Endothelial cell of umbilical vein (primary cell): ENCODE measurements at places on chromosomes 2 and 18. TPM values are rescaled to one million over a fixed set of nuclear protein-coding genes. Genes with fewer than 3 reads are reported as not detected.

Gene NIF3L1
- 14.9 and 16.3 TPM in 2 replicates for total RNA-seq

Gene MTHFD2
- 74.9 and 83.2 TPM in 2 replicates for total RNA-seq

Gene AQP12A
- total RNA-seq = not detected in 2 replicates

Gene CYP26B1
- total RNA-seq = 0.76 and 1.1 TPM in 2 replicates

GRCh38 chr18:22439447-22439846, 21.7 kb upstream of the CTAGE1 start:
- no peak for DNase-seq

GRCh38 chr2:37326285-37326684, 1.7 kb upstream of the PRKD3 start:
- peak; percentile 57 for DNase-seq

DNA sequence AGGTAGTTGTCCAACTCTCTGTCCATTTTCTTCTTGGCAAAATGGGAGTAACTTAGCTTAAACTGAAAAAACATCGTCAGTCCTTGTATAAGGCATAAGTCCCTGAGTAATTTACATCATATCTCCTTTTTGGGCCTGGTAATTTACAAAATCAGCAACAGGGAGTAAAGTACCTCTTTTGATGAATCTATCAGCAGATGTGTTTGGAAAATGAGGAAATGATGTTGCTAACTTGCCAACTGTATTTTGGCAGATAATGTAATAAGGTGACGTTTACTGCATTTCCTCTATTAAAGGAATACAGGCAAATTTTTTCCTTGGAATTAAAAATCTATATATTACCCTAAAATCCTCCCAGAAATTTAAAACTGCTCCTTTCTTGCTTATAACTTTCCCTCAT, 29.2 kb downstream of the ANKRD44 start:
- DNase-seq = no peak

DNA sequence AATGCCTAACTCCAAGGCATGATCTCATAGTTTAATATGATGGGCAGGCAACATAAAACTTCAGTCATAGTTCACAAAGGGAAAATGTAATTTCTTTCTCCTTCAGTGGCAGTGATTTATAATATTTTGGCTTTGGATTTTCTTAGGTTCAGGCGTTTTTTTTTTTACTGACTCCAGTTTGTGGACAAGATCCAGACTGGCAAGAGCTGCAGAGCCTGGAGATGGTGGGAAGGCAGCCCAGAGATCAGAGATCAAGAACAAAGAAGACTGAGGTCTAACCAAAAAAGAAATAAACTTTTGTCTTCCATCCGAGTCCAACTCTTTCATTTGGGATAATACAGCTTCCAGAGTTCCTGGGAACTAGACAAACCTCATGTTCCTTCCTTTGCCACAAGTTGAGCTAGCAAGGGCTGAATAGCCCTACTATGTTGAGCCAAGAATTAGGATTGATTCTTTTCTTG, 215.3 kb upstream of the SETBP1 start:
- no peak for DNase-seq

- DNase-seq = no peak
Observed at GRCh38 chr2:179854891-179855290, 6.5 kb downstream of the ZNF385B start.

Gene C2orf78
- not detected in 2 replicates for total RNA-seq

GRCh38 chr2:107349329-107349728, 463.4 kb upstream of the ST6GAL2 start:
- DNase-seq = no peak

Gene ATP8B1
- total RNA-seq = 86.5 and 100 TPM in 2 replicates
